ENCODE measurements at places on chromosomes 1 and 21. TPM values are rescaled to one million over a fixed set of nuclear protein-coding genes. Genes with fewer than 3 reads are reported as not detected.

The TMEM52 gene
- polyA plus RNA-seq, result 0.64 TPM

The OR2L13 gene
- polyA plus RNA-seq, result 0.32 TPM

The CD244 gene
- polyA plus RNA-seq, result 4.0 TPM

The HSD3B2 gene
- polyA plus RNA-seq, result 0.06 TPM

DNA sequence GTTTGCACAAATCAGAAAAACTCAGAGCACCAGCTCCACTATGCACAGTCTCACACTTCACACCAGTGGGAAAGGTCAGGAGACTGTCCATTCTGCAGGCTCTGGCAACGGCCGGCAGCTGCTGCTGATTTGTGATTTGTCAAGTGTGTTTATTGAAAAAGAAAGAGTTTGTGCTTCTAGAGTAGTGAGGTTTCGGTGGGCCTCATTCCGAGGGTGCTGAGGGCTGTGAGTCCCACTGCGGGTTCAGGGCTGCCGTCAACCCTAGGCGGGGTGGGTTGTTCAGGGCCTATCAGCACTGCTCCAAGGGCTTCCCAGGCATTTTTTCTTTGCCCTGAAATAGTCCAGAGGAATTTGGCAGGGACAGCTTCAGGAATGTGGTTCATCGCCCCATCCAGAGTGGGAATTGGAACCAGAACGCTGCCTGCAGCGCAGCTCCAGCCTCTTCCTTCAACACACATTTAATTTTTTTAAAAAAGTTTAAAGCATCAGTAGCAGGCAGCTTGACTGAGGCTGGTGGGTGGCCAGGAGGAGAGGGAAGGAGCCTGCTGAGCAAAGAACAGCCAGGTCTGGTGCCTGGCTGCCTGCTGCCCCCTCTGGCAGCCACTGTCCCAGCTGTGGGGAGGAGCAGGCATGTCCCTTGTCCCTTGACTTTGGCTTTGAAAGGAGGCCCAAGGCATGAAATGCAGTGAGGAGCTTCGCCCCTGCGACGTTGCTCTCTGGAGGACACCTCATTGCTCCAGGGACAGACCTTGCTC, 19.7 kb downstream of the STUM start:
- DNase-seq, result peak; percentile 55

- DNase-seq, result no peak
Observed at GRCh38 chr1:3135744-3136455, 66.9 kb downstream of the PRDM16 start.

DNA sequence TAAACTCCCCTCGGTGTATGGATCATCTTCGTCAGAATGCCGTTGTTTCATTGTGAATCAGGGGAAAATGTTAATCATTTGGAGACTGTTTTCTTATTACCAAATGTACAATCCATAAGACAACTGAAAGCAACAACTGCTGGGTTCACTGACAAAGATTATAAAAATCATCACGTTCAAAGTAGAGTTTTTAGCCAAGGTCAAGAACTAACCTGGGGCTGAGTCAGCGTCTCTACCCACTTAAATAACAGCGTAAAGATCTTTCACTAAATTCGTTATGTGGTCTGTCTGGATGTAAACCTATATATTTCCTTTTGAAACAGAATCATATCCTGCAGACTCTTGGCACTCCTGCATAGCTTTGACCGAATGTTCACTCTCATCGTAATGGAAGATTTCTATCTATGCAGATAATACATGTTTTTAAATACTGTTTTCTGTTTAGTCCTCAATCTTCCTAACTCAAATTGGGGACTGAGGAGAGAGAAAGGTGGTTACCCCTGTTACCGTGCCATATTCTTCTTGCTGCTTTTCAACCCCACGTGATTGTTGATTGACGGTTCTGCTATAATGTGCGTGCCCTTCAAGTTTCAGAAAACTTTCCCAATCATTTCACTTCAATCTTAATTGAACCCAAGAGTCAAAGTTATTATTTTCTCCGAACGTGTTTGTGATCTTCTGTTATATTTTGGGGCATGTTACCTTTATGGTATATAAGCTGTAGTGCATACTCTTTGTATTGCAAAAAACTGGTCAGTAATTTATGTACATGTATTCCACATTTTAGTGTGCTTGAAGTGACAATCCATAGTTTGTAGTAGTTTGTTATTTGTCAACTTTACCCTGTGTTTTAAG, 15.6 kb upstream of the NCMAP start:
- no peak for DNase-seq

DNA sequence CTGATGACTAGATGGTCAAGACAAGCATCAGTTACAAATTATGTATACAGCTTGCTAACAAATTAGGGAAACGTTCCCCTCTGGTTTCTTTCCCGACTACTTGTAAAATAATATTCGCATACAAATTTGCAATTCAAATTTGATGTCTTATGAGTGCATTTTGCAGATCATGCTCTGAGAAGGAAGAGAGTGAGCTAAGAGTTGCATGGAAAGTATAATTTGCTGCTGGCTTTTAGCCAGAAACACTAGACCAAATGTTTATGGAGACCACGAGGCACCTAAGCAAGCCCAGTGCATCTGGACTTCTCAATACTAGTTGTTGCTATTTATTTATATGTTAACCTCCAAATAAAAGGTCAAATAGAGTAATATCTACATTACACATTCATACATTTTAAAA, 216.0 kb downstream of the SMYD3 start:
- no peak for DNase-seq

- no peak for DNase-seq
Observed at GRCh38 chr1:219143735-219144134, 29.9 kb upstream of the LYPLAL1 start.

All from spleen (tissue), 13 donors.